ENCODE measurements at places on chromosomes 2 and 18.

DNA sequence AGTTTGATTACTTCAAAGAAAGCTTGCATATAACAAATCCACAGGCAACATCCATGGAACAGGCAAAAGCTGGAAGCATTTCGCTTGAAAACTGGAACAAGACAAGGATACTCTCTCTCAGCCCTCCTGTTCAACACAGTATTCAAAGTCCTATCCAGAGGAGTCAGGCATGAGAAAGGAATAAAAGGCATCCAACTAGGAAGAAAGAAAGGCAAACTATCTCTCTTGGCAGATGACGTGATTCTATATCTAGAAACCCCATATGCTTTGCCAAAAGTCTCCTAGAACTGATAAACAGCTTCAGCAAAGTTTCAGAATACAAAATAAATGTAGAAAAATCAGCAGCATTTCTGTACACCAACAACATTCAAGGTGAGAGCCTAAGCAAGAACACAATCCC, 34.1 kb upstream of the MC4R start:
- DNase-seq = no peak

DNA sequence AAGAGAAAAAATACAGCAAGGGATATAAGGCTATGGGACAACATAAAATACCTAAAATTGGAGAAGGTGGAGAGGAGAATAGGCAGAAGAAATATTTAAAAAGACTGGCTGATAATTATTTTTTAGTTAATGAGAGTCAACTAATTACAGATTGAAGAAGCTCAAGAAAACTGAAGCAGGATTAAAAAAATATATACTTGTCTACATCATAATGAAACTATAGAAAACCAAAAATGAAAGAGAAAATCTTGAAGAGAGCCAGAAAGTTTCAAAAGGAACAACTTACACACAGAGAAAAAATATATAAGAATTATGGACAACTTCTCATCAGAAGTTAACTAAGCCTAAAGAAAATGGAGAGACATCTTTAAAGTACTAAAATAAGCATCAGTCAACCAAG, 62.9 kb upstream of the APCDD1 start:
- DNase-seq = no peak

GRCh38 chr2:60301726-60302125, 251.7 kb downstream of the BCL11A start:
- DNase-seq = no peak

DNA sequence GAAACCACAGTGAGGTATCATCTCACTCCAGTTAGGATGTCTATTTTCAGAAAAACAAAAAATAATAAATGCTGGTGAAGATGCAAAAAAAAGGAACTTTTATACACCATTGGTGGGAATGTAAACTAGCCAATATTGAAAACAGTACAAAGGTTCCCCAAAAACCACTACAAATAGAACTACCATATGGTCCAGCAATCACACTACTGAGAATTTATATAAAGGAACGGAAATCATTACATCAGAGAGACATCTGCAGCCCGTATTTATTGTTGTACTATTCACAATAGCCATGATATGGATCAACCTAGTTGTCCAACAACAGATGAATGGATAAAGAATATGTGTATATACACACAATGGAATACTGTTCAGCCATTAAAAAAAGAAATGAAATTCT, 52.0 kb downstream of the ORC4 start:
- no peak for DNase-seq

DNA sequence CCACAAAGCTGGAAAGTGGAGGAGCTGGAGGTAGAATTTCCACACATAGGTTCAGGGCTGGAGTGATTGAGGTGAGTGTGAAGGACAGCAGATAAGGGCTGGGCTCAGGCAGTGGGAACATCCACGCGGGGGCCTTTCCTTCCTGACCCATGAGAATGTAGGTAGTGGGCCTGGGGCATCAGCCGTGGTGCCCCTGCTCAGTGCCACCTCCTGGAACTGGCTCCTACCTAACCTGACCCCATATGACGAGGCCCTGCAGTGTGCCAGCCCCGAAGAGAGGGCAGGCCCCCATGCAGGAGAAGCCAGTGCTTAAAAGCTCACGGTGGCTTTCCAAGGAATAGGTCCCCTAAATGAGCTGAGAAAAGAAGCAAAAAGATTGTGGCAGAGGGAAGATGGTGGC, 66.2 kb downstream of the HS6ST1 start:
- DNase-seq = no peak

DNA sequence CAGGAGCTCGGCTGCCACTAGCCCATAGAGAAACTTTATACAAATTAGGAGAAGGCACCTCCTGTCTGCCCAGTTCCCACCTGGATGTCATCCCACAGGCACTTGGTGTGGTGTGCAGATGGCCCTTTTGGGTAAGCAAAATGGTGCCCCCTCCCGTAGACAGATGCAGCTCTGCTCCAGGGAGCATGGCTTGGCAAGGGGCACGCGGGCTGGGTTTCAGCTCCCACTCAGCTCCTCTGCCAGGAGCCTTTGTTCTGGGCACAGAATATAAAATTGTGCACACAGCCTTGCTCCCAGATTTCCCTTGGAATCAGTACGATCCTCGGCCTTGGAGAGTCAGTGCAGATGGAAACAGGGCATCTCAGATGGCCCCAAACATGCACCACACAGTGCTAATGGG, 20.3 kb upstream of the KCNF1 start:
- no peak for DNase-seq

- DNase-seq = no peak
Observed at GRCh38 chr2:233852056-233852455, 2.3 kb downstream of the HJURP start.

GRCh38 chr2:240252872-240253511, 112.5 kb upstream of the OTOS start:
- no peak for DNase-seq
